Activated CD4-positive, alpha-beta T cell treated with anti-CD3 and anti-CD28 coated beads, Interleukin-2, Interleukin-6, amounts not matched to agents 100 ng/mL and 50 ng/mL, durations not matched to agents 16 hours and 8 hours (primary cell): ENCODE measurements at places on chromosomes 1 and 21.

DNA sequence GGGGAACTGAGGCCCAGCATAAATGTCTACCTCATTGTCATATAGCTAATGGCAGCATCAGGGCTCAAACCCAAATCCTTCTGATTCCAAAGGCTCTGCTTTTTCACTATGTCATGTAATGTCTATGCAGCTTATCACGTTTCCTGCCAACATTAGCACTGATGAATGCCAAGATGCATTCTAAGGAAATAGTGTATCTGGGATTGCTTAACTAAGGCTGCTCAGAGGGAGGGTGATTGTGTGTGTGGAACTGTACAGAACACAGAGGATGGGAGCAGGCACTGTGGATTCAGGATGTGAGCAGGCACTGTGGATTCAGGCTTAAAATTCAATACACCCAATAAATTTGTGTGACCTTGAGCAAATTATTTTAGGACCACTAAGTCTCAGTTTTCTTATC lies 456.4 kb upstream of the DEPDC1 start:
- DNase-seq = no peak

GRCh38 chr1:243727503-243728203 lies 122.4 kb downstream of the AKT3 start:
- DNase-seq = no peak

- DNase-seq = no peak
Measured at GRCh38 chr1:219795363-219795917, 132.9 kb downstream of the SLC30A10 start.

DNA sequence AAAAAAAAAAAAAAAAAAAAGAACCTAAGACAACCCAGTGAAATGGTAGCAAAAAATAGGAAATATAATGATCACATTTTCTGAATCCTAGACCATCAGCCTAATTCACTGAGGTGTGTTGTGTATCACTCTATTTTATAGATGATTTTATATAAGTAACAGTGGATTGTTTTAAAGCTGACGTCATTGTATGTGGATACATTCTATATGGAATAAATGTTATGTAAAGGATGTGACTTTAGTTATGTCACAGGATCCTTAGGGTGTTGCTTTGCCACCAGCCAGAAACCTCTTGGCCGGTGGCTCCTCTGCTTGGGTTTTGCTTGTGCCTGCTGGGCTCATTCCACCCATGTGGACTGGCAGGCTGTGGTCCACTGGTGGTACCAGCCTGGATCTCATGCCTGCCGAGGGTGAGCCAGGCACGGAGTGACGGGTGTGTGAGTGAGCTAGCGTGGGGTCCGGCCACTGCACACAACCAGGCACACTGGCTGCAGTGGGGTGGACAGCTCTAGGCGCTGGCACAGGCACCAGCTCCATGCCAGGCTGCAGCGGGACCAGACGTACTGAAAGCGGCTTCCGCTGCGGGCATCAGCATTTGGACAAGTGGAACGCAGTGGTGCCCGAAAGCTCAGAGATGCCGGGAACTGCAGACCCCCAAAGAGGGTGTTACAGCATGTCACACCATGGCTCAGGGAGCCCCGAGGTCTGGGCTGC lies 44.5 kb downstream of the ZBTB8OS start:
- no peak for DNase-seq

GRCh38 chr1:182304218-182304617 lies 87.4 kb downstream of the GLUL start:
- no peak for DNase-seq
